ENCODE measurements at places on chromosomes 1 and 21.

GRCh38 chr1:6460301-6461050, 5.5 kb downstream of the TNFRSF25 start:
- DNase-seq = peak; percentile 63

DNA sequence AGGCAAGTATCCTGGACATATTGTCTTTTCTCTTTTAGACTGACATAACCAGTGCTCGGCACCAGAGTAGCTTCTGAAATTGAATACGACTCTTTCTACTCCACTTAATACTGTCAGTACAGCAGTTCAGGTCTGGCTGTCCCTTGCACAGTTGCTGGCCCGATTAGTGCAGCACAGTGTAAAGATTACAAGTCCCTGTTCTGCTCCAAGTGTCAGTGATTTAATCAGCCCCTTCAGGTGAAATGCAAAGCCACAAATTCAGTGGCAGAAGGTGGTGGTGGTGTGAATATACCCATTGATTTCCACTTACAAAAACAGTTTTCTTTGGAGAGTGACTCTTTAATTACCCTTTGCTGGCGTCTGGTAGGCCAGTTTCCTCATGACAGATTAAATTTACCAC, 545.4 kb downstream of the ADGRL2 start:
- DNase-seq = no peak

- no peak for DNase-seq
Measured at GRCh38 chr1:98887507-98887906, 117.2 kb downstream of the PLPPR5 start.

- no peak for DNase-seq
Measured at GRCh38 chr1:11854519-11854918, 4.2 kb downstream of the NPPB start.

- no peak for DNase-seq
Measured at GRCh38 chr1:172070055-172070454, 228.8 kb downstream of the DNM3 start.
